ENCODE measurements at places on chromosomes 4 and X.

- DNase-seq = no peak
Measured at GRCh38 chr4:185872747-185873380, 60.9 kb upstream of the SORBS2 start.

GRCh38 chrX:15143825-15144121 is 126.1 kb downstream of the ASB9 start:
- no peak for DNase-seq

DNA sequence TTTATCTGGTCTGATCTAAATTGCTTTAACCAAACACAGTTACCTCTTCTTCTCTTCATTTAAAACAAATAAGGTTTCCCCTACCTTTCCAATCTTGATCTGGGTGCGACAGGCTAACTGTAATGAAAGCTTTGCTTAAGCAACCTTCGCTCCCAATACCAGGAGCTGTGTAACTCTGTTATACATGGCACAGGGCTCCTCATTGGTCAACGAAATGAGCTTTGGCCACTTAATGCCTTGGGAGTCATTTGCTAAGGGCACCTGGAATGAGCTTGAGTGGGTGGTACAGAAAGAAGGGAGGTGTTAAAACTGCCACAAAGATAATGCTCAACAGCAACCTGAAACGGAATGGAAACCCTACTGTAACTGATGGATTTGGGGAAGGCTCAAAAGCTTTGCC is 140.5 kb downstream of the CHRNA9 start:
- no peak for DNase-seq

DNA sequence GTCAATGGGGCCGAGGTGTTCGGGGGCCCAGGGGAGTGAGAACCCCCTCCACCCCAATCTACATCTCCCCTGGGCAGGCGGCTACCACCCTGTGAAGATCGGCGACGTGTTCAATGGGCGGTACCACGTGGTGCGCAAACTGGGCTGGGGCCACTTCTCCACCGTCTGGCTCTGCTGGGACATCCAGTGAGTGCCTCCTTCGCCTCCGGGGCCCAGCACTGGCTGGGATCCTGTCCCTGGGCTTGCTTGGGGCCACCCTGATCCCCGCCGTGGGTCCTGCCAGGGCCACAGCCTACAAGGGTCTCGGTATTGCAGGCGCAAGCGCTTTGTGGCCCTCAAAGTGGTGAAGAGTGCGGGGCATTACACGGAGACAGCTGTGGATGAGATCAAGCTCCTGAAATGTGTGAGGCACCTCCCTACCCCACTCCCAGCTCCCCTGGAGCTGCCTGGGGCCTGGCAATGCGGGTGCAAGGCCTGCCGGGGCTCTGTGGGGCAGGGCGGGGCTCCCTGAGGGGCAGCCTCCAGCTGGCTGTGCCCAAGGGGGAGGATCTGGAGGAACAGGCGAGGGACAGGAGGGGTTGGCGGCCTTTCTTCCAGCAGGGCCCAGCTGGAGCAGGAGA is 697 bp downstream of the SRPK3 start:
- no peak for DNase-seq

- no peak for DNase-seq
Measured at GRCh38 chrX:40179283-40179682, 81.5 kb upstream of the BCOR start.

DNA sequence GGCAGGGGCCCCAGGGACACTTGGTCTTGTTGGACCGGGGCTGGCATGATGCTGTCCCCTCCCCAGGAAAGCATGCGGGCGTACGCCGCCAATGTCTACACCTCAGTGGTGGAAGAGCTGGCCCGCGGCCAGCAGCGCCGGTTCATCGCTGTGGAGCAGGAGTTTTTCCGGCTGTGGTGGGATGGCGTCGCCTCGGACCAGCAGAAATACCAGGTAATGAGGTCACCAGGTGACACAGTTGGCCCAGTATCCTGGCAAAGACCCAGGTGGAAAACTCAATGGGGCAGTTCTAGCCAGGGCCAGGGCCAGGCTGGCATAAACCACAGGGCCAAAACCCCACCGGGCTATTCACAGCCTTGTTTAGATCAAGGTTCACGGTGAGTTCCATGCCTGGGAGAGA is 1.5 kb downstream of the MAN2B2 start:
- no peak for DNase-seq

DNA sequence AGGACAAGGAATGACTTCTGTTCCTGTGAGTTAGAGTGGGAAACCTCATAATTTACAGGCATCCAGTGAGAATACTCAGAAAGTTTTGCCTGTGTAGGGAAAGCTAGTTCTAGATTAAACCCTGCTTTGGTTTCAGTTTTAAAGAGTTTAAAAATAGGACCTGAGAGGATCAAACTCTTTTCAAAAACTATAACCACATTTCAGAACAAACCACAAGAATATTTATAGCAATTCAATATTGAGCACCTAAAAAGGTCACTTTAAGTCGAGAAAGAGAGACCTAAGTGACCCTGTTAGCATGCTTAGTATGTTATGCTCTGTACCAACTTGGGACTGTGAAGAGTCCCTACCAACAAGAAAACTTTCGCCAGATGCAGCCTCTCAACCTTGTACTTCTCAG is 17.4 kb upstream of the PWWP3B start:
- DNase-seq = no peak

DNA sequence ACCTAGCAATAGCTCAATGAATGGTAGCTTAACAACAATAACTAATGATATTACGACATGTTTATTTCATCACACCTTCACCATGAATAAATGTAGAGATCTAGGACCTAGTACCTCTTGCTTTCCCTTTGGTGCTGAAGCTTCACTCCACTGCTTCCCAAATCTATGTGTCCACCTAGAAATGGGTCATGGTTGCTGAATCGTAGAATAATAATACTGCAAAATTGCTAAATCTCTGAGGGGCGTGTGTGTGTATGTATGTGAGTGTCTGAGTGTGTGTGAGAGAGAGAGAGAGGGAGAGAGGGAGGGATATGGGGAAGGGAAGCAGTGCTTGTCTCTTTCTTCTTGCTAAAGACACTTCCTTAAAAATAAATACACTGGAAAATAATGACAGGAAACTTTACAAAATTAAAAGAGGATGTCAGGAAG is 109.3 kb upstream of the BMP2K start:
- DNase-seq = no peak

DNA sequence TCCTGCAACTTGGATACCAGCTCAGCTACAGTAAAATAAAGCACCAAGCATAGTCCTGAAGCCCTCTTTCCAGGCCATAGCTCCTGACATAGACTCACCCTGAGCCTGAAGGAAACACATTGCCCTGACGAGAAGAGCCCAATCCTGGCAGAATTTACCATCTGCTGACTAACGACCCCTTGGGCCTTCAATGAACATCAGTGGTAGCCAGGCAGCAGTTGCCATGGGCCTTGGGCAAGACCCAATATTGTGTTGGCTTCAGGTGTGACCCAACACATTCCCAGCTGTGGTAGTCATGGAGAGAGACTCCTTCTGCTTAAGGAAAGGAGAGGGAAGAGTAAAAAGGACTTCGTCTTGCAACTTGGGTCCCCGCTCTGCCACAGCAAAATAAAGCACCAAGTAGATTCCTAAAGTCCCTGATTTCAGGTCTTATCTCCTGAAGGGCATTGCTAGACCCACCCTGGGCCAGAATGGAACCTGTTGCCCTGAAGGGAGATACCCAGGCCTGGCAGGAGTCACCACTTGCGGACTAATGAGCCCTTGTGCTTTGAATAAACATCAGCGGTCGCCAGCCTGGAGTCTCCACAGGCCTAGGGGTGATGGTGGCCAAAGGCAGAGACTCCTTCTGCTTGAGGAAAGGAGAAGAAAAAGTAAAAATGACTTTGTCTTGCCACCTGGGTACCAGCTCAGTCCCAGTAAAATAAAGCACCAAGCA is 902.6 kb downstream of the C4orf33 start:
- DNase-seq = no peak

DNA sequence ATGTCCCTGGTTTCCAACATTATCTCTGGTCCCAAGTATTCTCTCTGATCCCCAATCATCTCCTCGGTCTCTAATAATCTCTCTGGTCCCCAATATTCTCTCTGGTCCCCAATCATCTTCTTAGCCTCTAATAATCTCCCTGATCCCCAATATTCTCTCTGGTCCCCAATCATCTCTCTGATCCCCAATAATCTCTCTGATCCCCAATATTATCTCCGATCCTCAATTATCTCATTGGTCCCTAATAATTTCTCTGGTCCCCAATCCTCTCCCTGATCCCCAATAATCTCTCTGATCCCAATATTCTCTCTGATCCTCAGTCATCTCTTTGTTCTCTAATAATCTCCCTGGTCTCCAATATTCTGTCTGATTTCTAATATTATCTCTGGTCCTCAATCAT is 16.6 kb downstream of the P2RY8 start:
- no peak for DNase-seq

DNA sequence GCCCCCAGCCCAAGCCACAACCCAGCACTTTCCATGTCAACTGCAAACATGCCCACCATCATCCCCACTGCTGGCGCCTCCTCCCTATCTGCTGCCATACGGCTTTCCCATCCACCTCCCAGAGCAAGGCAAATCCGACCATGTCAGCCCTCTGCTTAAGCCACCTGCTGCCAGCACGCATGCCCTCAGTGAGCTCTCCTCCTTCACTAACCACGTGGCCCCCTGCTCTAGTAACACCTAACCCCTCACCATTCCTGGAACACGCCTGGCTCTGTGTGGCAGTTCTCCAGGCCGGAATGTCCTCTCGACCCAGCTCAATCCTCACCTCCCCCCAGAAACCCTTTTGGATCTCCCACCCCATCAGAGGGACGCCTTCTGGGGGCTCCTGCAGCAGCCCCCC is 17.4 kb downstream of the BCAP31 start:
- no peak for DNase-seq

- DNase-seq = no peak
Measured at GRCh38 chr4:101334963-101335572, 12.3 kb downstream of the PPP3CA start.
